Naive thymus-derived CD4-positive, alpha-beta T cell (primary cell): ENCODE measurements at places on chromosomes 3 and 15. TPM values are rescaled to one million over a fixed set of nuclear protein-coding genes. Genes with fewer than 3 reads are reported as not detected.

Gene ACTR8
- 17.9 TPM for polyA plus RNA-seq

Gene FEZF2
- polyA plus RNA-seq: not detected

DNA sequence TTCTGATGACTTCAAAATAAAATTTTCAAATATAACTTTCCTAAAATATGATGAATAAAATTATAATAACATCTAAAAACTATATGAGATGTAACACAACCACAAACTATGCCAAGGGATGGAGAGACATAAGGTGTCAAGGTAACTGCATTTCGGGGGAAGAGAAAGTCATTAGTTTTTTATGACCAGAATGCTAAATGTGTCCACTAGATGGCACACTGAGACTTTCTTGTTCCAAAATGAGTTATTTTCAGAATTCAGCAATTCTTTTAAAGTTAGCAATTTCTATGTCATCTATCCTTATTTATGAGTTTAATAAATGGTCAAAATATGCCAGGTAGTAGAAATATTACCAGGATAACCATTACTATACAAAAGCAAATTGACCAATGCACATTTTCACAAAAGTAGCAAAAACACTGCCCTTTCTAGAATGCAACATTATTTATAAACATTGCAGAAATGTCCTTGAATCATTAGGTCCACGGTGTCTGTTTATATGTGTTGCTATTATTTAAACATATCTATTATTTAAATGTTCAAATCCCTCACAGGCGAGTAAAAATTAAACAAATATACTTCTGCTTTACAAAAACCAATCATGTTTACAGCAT is 374.2 kb downstream of the PLCL2 start:
- no peaks in the 10 kb centered on the region for H3K4me1 ChIP-seq
- H3K4me3 ChIP-seq: no peak overlapping the region
- no peak overlapping the region for H3K27ac ChIP-seq
- no peaks in the 10 kb centered on the region for H3K27me3 ChIP-seq
- DNase-seq: peak; percentile 25

GRCh38 chr15:97652700-97653167 is 307.8 kb upstream of the ARRDC4 start:
- H3K27ac ChIP-seq: no peak overlapping the region
- no peaks in the 10 kb centered on the region for H3K27me3 ChIP-seq
- no peaks in the 10 kb centered on the region for H3K4me1 ChIP-seq
- no peak overlapping the region for H3K4me3 ChIP-seq

DNA sequence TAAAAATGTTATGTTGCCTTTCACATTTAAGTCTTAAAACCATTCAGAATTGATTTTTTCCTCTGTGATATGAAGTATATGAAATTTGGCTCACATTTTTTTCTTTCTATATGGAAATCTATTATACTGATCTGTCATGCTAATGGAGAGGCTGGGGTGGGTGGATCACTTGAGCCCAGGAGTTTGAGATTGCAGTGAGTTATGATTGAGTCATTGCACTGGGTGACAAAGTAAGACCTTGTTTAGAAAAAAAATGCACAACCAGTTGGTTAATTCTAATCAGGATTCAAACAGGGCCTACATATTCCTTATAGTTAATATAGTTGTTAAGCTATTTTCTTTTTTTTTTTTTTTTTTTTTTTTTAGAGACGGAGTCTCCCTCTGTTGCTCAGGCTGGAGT is 230.5 kb downstream of the MFSD1 start:
- no peak overlapping the region for H3K4me3 ChIP-seq
- no peaks in the 10 kb centered on the region for H3K4me1 ChIP-seq
- no peaks in the 10 kb centered on the region for H3K27me3 ChIP-seq
- no peak overlapping the region for H3K27ac ChIP-seq
